Hematopoietic multipotent progenitor cell treated with erythropoietin and hydrocortisone succinate and interleukin-3 and kit ligand, for 6 days (in vitro differentiated cells): ENCODE measurements at places on chromosomes 6 and 20.
A peak's percentile ranks its signal among the peaks of the same experiment; 100 is the strongest.

DNA sequence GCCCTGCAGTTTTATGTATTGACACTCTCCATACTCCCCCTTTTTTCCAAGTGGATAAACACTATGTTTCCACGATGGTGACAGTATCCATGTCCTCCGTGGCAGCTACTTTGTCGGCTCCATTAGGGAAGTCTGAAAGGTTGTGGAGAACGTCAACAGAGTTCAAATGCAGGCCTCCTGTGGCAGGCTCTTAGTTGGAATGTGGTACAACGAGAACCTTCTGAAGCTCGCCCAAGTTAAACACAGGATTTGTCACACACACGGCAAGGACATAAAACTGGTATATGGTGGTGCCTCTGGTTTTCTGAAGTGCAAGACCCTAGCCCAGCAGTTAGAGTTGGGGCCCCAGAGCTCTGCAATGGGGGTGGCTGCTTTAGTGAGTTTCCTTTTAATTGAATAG is 187.0 kb upstream of the TAB2 start:
- DNase-seq = no peak

DNA sequence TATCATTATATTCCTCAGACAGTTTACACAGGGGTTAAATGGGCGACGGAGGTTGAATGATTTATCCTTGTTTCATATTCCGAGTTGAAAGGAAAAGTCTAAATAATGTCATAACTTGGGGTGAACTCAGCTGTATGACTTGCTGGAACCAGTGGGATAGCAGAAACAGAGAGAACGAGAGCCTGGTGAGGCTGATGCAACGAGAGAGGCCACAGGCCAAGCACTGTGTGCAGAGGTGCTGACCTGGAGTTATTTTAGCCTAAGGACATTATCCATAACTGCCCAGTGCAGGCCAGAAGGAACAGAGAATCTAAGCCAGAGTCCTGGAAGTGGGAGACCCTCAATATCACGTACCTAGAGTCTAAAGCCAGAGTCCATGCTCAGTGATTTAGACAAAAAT is 394.9 kb downstream of the MAFB start:
- DNase-seq = no peak

DNA sequence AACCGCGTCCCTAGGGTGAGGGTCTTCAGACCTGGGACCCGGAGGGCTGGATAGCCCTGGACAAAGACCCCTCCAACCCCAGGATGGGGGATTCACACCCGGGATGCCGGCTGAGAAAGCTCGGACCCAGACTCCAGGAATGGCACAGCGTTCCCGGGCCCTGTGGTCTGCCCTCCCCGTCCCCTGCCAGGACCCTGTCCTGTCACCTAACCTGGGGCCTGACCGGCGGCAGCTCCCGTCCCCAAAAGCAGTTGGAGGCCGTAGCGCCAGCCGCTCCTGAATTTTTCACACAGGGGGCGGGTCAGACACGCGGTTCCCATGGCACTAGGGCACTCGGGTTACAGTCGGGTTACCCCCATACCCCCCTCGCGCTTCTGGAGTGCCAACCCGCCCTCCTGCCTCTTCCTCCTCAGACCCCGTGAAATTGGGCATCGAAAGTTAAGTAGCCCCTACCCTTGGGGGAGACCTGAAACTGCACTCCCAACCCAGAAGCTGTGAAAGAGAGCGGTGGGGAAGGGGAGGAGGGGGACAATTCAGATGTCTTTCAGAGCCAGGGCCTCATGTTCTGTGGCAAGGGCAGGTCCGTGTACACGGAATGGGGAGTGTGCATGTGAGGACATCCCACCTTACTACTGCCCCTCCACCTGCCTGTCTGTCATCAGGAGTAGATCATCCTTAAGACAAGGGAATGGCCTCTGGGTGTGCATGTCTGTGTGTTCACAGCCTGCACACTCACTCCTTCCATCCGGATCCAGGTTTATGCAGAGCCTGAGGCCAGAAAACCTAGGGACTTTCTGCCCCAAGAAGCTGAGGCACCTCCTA is 595 bp downstream of the REM1 start:
- DNase-seq = no peak

DNA sequence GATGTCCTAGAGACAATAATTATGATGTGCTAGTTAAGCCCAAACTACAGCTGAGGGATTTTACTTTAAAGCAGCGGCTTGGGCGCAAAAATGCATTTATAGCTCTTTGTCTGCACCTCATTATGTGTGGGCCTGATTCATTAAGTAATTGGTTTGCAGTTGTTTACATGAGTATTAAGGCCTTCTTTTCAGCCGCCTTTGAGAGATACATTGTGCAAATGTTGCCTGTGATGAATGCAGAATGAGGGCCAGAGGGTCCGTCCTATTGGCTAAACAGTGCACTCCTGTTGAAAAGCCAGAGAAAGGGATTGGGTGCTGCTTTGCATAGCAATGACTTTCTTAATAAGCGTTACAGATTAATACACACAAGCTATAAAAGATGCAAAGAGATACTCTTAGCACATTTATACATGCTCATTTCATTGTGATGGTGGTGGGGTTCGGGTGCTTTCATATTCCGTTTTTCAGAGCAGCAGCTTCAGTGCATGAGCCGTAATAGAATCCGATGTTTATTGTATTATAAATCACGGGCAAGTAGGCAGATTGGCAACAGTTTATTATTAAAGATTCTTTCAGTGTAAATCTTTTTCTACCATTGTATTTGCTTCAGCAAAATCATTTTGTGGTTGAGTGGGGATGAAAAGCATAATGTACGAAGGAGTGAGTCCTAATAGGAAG is 68.2 kb upstream of the XRN2 start:
- no peak for DNase-seq

GRCh38 chr6:64721865-64722264 is 985.2 kb downstream of the EYS start:
- DNase-seq = no peak

GRCh38 chr6:40506954-40507353 is 80.2 kb downstream of the LRFN2 start:
- no peak for DNase-seq

GRCh38 chr6:81263531-81264168 is 488.8 kb downstream of the TENT5A start:
- DNase-seq = no peak

DNA sequence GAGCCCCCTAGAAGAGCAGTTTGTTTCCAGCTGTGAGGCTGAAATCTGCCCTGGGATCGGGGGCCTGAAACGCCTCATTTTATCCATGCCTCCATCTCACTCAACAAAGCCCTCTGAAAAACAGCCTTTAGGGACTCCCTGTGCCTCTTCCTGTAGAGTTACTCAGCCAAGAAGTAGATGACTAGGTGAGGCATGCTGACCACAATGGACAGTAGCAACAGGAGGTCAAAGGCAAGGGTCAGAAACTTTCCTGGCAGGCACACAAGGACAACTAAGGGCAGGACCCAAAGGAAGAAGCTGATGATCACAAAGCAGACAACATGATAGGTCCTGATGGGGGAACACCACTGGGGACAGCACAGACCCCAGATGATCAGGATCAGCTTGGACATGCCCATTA is 12.8 kb downstream of the MAS1L start:
- no peak for DNase-seq

DNA sequence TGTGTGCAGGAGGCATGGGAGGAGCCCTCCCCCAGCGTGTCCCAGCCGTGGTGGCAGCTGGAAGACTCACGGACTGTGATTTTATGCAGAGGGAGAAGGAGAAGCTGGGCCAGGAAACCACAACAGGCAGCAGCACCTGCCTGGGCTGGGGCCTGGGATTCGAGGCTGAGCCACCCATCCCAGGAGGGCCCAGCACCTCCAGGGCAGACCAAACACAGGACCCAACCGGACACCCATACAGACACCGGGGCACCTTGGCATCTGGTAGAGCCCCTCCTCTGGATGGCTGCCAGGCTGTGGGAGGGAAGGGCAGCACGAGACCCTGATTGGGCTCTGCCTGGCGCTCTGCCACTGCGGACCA is 41.7 kb upstream of the CHRNA4 start:
- no peak for DNase-seq

DNA sequence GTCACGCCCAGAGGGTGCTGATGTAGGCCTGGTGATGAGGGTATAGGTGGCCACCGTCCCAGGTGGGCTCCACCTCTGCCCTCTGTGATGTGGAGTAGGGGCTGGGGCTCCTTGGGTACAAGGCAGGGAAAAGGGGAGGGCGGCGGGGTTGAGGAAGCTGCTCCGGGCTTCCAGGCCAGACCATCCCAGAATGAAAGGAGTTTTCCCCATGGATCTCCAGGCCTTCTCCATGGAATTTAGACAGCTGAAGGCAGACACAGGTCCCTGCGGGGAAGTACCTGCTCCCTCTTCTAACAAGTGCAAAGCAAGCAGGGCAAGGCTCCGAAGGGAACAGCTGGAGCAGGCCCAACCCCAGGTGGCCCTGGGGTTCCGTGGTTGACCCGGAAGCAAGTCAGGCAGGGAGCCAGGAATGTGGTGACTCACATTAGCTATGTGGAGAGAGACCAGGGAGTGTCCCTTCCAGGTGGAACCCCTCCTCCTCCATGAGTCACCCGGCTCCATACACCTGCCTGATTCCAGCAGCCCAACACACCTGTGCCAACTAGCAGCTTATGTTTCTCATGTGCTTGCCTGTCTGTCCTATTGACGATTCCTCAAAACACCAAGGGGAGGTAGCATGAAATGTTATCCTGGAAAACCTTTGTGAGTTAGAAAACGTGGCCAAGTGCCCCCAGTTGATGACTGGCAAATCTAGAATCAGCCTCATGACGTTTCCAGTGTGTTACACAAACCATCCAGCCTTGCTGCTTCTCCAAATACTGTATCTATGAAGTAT is 59.7 kb upstream of the SNX9 start:
- DNase-seq = peak; percentile 13

DNA sequence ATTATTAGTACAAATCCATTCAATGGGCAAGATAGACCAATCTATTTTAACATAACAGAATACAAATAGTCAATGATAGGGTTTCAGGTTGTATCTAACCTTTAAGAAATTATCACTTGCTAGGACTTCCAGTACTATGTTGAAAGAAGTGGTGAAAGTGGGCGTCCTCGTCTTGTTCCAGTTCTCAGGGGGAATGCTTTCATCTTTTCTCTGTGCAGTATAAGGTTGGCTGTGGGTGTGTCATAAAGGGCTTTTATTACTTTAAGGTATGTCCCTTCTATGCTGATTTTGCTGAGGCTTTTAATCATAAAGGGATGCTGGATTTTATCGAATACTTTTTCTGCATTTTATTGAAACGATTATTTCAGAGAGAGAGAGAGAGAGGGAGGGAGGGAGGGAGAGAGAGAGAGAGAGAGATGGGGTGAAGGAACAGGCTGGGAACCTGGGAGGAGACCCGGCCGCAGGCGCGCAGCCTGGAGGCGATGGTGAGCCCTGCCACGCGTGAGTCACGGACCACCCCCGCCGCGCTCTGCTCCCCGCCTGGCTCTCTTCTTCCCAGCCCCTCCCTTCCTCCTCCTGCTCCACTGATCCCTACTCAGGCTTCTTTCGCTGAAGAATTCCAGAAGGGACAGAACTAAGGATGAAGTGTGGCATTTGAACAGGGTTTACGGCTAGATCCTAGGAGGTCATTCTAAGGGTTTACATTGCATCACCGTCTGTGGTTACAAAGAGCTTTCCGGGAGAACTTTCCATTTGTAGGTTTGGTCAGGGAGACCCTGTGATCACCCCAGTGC is 45.5 kb upstream of the HLA-E start:
- no peak for DNase-seq
